ENCODE measurements at places on chromosomes 7 and 10.

DNA sequence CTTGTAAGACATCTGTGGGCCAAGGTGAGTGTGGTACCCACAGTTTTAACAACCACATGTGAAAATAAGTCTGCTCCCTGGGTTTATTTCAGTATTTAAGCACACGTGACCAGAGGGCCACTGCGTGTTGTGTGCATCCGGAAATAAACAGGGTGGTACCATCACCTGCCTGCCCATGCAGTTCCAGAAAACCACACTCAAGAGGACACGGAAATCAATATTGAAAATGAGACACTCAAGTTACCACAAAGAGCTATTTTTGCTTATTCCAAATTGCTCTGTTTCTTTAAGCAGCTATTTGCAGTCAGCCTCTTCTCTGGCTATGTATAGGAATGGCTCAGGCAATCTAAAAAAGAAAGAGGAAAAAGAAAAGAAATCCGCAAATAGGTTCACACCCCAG is 71.8 kb upstream of the LOXL4 start:
- no peak for DNase-seq

- DNase-seq, result no peak
These were observed 124.2 kb upstream of the ABCB5 start for GRCh38 chr7:20491284-20491683.

- no peak for DNase-seq
These were observed 175.8 kb downstream of the SH2D4B start for GRCh38 chr10:80713398-80713928.

DNA sequence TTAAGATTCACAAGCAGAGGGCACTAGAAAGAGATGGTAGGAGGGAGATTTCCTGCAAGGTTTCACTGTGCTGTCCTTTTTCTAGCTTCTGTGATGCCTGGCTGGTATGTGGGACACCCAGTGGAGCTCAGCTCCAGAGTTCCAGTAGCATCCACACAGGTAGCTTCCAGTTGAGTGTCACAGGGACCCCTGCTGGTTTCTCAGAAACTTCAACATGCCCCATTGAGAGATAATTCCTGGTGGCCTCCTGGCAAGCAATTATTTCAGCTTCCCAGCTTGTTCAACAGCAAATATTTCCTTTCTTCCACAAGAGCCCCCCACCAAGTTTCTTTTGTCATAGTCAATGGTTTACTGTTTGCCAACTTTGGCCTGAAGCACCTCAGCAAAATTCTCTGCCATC is 858.7 kb downstream of the REEP3 start:
- no peak for DNase-seq

GRCh38 chr10:78028438-78029268 is 662 bp downstream of the POLR3A start:
- DNase-seq, result peak; percentile 61

GRCh38 chr10:129609551-129609950 is 142.5 kb downstream of the MGMT start:
- no peak for DNase-seq

GRCh38 chr10:63114031-63114814 is 18.9 kb upstream of the NRBF2 start:
- peak; percentile 83 for DNase-seq

DNA sequence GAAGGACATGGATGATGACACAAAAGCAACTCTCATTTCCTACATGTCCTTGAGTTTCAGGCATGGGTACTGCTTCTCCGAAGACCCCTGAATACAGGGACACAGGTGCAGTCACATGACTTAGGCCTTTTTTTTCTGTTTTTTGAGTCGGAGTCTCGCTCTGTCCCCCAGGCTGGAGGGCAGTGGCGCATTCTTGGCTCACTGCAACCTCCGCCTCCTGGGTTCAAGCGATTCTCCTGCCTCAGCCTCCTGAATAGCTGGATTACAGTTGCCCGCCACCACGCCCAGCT is 26.8 kb downstream of the IFT22 start:
- no peak for DNase-seq

GRCh38 chr7:148398844-148399365 is 191.7 kb upstream of the C7orf33 start:
- DNase-seq, result no peak

- peak; percentile 76 for DNase-seq
These were observed 49.7 kb downstream of the ZMYND11 start for GRCh38 chr10:184911-185310.

GRCh38 chr7:35714407-35714806 is 19.5 kb upstream of the HERPUD2 start:
- no peak for DNase-seq

DNA sequence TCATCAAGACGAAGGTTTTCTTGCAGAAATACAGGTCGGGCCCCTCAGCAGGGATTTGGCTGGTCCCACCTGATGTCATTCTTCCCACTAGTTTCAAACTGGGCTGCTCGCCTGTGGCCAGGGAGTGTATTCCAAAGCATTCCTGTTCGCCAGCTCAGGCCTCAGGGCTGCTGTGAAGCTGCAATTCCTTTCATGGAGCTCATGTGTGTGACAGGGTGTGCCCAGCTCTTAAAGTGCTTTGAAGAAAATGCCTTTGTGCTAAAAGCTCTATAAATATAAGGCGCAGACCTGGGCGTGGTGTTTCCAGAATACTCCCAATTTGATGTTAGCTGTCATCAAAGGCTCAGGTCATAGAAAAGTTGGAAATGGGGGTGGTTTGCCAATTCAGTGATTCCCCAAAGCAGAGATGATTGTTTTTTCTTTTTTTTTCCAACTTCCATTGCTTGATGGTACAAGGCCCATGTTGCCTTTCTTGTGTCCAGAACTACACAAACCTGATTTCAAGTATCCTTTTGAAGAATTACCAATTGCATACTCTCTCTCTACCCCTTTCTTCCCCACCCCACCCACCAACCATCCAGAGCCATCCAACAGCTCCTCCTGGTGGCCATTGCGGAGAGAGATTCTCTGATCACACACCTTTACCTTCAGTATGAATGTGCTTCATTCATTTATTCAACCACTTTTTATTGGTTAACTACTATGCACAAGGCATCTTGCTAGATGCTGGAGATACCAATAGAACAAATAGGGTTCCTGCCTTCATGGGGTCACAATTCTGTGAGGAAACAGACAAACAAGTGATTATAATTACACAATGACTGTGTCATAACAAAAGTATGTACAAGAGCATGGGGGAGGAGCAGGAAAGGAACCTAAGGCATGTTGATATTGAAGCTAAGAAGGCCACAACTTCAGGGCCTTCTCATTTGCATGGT is 297.3 kb upstream of the LYZL1 start:
- DNase-seq, result peak; percentile 77

DNA sequence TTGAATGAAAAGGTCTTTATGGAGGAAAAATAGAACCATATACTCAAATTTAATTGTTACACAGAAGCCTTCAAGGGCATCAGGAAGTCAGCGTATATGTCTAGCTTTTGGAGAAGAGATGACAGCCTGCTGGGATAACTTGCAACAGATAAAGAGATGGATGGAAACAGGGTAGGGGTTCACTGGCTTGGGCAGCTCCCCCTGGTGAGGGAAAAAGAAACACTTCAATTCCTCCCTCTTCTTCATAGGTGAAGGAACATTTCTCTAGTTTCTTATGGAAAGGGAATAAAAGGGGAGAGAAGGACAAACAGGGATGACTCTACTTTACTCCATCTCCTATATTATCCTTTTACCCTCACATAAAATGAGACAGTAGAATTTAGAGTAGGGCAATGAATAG is 635.7 kb downstream of the PHTF2 start:
- no peak for DNase-seq

- DNase-seq, result peak; percentile 70
These were observed 58.3 kb downstream of the VCL start for GRCh38 chr10:74056050-74056818.

GRCh38 chr7:94133460-94133859 is 129.3 kb upstream of the BET1 start:
- DNase-seq, result peak; percentile 62

- DNase-seq, result no peak
These were observed 4.3 kb downstream of the HOXA11 start for GRCh38 chr7:27180431-27181420.

GRCh38 chr7:146698995-146699610 is 582.5 kb downstream of the CNTNAP2 start:
- no peak for DNase-seq

DNA sequence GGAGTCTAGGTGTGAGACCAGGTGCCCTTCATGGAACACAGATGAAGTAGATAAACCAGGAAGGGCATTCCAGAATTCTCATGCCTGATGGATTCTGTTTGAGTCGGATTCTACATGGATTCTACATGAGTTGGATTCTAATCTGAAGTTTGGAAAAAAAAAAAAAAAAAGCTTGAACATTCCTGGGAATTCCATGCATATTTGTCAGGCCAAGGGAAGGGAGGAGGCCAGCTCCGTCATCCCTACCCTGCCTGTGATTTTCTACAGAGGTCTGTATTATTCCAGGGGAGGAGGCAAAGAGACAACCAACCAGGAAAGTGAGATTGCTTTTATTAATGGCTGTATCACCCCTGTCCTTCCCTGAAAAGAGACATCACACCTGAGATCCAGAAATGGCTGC is 27.8 kb upstream of the EBLN1 start:
- DNase-seq, result peak; percentile 6

DNA sequence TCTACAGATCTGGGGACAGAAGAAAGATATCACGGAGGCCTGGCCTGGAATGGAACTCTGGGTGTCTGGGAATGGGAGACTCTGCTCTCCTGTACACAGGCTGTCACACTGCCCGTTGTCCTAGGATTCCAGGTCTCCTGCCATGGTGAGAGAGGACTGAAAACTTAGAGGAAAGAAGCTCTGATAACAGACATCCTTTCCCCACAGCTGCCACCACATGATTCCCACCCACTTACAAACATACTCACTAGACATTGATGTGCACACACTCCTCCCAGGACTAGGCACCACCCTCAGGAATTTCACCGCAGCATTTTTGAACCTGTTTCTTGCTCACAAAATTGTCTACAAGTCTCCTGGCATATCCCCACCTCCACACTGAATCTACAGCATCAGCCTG is 5.7 kb downstream of the ZNF92 start:
- DNase-seq, result no peak

- no peak for DNase-seq
These were observed 27.1 kb downstream of the MGMT start for GRCh38 chr10:129494176-129494575.

GRCh38 chr10:31384589-31384949 is 65.6 kb downstream of the ZEB1 start:
- peak; percentile 42 for DNase-seq

DNA sequence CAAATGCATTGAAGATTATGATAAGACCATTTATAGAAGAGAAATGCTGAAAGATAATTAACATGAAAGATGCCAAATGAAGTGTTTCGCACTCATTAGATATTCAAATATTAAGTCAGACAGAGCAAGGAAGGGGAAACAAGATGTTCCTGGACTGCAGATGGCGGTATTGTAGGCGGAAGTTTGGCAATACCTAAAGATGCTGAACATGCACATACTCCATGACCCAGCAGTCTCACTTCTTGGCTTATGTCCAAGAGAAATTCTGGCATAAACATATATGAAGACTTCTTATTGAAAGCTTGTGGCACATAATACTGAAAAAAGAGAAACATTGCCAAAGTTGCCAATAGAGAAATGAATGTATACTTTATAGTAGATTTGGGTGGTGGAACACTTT is 325.4 kb upstream of the SEMA3C start:
- no peak for DNase-seq

DNA sequence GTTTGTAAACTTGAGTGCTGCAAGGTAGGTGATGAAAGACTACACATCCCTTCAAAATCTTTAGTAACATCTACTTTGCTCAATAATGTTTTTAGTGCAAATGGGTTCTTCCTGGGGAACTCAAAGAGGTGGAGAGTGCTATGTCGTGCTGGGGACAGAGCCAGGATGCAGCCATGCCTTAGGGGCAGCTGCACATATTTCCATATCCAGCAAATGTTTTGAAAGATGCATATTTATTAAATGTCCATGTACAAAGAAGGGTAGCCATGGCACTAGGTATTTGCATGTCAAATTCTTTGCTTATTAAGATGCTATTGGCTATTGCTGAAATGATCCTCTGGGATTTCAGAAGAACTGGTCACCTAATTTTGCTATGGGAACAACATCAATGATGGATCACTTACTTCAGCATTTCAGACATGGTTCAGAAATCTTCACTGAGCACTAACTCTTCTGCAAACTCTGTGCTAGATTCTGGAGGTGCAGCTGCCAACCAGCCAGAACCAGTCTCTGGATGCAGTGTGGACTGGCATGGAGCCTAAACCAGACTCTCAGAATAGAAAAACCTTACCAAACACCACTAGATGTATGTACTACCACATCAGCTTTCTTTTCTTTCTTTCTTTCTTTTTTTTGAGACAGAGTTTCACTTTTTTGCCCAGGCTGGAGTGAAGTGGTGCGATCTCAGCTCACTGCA is 31.7 kb upstream of the DNMBP start:
- no peak for DNase-seq

DNA sequence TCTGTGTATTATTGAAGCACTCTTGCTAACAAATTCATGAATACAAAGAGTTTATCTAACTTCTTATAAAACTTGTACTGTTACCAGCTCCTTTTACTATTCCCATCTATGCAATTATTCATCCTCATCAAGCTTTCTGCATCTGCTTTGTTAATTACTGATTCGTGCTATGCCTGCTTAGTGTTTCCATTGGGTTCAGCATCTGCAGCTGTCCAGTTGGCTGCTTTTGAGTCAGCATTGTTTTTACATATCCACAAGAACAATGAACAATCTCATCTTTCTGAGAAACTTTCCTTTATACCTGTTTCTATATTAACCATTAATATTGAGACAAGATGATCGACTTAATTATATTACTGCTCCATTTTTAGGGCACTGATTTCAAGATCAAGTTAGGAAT is 19.6 kb upstream of the ANLN start:
- no peak for DNase-seq

- no peak for DNase-seq
These were observed 4.6 kb downstream of the OR6B1 start for GRCh38 chr7:144004703-144005102.

GRCh38 chr7:113000316-113001020 is 86.2 kb downstream of the GPR85 start:
- no peak for DNase-seq

- no peak for DNase-seq
These were observed 36.4 kb upstream of the DNAJB6 start for GRCh38 chr7:157300369-157300825.

DNA sequence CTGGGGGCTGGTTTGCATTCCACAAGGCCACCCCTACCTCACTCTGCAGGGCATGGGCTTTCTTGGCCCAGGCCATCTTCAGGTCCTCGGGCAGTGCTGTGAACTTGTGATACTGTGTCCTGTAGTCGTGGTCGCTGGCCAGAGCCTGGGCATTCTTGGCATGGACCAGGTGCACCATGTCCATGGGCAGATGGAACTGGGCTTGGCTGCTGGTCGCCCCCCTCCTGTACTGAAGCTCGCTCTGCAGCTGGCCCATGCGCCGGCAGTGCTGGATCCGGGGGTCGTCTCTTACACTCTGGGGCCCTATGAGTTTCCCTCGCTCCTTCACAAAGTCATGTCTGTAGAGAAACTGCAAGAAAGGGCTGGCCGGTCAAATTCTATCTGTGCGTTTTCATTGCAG is 51.7 kb downstream of the HABP2 start:
- DNase-seq, result no peak

DNA sequence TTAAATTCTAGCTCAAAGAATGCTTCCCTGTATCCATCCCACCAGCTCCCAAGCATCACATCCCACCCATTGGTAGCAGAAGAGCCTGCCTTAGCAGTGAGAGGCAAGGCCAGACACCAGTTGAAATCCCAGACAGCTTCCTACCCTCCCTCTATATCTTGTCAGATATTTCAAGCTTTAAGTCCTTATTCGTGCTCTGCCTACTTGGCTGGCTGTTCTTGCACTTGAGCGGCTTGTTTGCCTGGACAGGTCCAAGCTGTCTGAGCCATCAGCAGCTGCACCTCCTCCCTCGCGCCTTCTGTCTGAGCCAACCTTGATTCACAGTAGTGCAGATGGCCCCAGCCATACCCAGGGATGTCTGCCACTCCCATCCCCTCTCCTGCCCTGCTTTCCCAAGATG is 16.4 kb downstream of the LRRC4 start:
- no peak for DNase-seq
